Activated T-cell treated with anti-CD3 and anti-CD28 coated beads, Interleukin-2, amount 50 U/mL, for 48 hours (primary cell): ENCODE measurements at places on chromosomes 1 and 21.

DNA sequence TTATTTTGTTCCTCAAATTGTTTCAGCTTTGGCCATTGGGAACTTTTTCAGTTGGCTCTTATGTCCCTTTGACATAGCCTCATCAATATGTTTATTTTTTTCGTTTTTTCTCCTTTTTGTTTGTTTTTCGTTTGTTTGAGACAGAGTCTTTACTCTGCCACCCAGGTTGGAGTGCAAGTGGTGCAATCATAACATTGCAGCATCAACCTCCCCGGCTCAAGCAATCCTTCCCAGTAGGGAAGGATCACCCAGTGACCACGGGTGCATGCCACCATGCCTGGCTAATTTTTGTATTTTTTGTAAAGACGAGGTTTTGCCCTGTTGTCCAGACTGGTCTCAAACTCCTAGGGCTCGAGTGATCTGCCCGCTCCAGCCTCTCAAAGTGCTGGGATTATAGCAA, 8.1 kb downstream of the POLR3GL start:
- no peak for DNase-seq

DNA sequence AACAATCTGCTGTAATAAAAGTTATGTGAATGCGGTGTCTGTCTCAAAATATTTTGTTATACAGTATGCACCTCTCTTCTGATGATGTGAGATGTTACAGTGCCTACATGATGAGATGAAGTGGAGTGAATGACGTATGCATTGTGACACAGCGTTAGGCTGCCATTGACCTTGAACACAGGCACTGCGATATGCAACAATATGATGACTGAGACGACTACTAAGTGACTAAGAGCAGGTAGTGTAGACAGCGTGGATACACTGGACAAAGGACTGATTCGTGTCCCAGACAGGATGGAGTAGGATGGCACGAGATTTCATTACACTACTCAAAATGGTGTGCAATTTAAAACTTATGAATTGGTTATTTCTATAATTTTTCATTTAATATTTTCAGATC, 8.4 kb downstream of the SGIP1 start:
- no peak for DNase-seq

- peak; percentile 61 for DNase-seq
Measured at GRCh38 chr1:234881893-234882771, 246.5 kb downstream of the TOMM20 start.

- DNase-seq, result no peak
Measured at GRCh38 chr1:39394598-39394997, 96.8 kb upstream of the BMP8A start.

DNA sequence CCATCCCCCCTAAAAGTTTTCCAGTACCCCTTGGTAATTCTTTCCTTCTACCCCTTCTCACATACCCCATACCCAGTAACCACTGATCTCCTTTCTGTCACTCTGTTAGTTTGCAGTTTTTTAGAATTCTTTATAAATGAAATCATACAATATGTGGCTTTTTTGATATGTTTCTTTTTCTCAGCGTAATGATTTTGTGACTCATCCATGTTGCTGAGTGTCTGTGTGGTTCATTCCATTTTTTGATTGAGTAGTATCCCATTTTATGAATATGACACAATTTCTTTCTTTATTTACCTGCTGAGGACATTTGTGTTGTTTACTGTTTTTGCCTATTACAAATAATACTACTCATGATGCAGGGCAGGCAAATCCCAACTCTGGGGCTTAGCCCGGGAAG, 1605.3 kb downstream of the BRINP3 start:
- DNase-seq, result no peak

- no peak for DNase-seq
Measured at GRCh38 chr1:39642796-39643195, 3.4 kb upstream of the HEYL start.

GRCh38 chr1:191734321-191734720, 423.9 kb upstream of the RGS18 start:
- DNase-seq, result no peak

DNA sequence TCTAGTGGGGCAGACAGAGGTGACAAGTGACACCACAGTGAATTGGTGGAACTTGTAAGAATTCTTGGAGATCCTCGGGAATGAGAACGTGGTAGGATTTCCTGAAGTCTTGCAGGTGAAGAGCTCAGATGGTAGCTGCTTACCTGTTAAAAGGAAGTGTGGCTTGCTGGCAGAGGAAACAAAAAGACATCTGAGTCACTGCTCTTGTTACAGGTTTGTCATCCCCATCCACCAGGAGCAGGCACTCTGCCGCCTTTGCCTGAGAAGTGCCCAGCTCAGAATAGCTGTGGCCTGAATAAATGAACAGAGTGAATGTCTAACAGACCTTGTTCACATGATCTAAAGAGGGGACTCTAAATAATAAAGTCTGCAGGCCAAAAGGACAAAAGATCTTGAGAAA, 12.3 kb upstream of the ZSCAN20 start:
- no peak for DNase-seq

DNA sequence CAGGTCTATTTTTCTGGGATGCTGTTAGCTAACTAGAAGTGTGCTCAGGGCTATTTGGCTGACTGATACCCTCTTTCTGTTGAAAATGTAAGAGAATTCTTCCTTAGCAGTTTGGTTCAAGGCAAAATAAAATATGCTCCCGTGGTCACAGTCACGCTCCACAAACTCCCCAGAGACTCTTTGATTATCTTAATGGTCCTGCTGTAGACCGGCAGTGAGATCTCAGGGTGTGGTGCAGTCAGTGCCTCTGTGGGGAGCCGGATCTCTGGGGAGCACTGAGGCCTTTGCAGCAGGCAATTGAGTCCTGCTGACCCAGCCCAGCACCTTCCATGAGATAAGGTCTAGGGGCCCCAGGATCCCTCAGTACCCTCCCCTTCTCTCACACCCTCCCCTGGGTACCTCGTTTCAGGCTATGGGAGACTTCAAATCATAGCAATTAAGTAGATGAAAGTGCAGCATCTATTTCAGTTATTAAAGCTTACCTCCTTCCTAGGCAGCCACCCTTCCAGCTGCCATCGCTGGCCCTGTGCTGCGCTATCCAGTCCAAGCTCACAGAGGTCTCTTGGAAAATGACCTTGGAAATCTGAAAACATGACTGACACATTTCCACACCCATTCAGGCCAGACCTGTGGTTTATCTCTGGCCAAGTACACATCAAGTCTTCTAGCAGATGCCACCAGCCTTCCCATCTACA, 98.1 kb downstream of the SEC16B start:
- DNase-seq, result no peak

DNA sequence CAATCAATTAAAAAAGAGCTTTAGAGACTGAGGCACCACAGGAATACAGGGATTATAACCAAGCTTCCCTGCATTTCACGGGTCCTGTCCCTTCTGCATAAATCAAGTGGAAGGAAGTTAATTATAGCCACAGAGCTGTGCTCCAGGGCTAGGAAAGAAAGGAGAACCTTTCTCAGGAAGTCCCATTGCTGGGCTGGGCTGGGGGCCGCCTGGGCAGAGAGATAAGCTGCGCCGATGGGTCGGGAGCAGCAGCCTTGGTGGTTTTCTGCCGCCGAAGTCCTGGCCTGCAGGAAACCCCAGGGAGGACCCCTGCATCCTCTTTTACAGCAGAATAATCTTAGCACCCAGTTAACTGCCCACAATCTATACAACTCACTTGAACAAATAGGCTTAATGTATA, 12.6 kb upstream of the CD34 start:
- no peak for DNase-seq

- DNase-seq, result no peak
Measured at GRCh38 chr1:116226017-116226416, 114.8 kb downstream of the MAB21L3 start.

DNA sequence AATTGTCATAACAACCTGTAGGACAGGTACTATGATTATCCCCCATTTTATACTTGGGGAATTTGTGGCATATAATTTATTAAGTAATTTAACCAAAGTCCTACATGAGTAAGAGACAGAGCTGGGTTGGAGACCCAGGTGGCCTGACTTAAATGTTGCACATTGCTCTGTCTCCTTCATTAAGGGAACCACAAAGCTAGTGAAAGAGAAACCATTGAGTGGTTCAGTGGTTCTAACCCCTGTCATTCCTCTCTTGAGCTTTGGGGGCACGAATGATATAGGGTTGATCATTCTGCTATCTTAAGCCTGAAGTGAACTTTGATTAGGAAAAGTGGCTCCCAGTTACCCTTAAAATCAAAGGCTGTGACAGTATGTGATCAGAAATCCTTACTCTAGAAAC, 5.3 kb upstream of the MAP3K7CL start:
- no peak for DNase-seq

DNA sequence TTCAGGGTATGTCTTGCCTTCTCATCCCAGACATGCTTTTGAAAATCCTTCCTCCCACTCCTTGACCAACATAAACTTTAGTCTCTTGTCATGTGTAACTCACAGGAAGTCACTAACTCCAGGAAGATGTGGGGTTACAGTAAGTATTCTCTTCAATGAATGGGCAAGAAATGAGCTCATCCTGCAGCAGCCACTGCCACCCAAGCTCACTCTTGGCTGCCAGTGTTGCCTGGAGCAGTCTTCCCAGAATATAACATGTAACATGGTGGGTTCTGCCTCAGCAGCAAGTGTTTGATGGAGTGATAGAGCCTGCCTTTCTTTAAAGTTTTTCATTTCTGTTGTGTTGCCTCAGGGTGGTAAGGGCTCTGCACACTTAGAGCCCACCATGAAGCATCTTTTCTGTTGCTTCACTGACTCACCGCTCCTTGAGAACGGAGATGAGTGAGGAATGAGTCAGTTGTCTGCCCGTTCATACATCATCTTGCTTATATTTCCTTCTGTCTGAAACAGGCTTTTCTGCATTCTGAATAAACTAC, 187.0 kb downstream of the TPR start:
- peak; percentile 23 for DNase-seq

- DNase-seq, result no peak
Measured at GRCh38 chr1:223645903-223646302, 19.6 kb downstream of the CAPN8 start.

- no peak for DNase-seq
Measured at GRCh38 chr1:29623501-29623900, 387.2 kb downstream of the PTPRU start.

GRCh38 chr21:42086969-42087368, 15.9 kb downstream of the UMODL1 start:
- DNase-seq, result no peak

DNA sequence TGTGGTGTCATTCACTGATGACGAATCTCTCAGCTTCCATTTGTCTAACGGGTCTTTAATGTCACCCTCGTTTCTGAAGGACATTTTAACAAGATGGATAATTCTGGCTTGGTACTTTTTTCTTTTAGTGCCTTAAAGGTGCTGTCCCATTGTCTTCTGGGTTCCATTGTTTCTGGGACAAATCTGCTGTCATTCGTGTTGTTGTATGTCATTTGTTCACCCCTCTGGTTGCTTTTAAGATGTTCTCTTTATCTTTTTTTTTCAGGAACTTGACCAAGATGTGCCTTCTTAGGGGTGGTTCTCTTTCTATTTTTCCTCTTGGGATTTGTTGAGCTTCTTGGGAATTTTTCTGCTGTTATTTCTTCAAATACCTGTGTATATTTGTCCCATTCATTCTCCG, 14.0 kb upstream of the MMEL1 start:
- no peak for DNase-seq

GRCh38 chr1:74650561-74650960, 23.0 kb downstream of the ERICH3 start:
- no peak for DNase-seq

DNA sequence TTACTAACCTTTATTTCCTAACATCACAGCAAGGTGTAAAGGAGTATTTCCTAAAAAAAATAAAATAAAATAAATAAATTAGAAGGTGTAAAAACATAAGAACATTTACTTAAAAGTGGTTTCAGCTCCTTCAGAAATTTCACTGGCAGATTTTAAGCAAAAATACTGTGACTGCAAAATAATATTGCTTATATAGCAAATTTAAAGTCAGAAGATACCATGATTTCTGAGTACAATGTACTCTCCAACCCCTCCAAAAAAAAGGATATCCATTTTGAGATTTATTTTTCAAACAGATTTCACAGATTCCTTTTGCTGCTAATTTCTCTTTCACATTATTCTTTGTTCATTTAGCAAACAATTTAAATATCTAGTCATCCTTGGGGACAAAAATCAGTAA, 18.5 kb downstream of the ANKRD13C start:
- no peak for DNase-seq

- no peak for DNase-seq
Measured at GRCh38 chr1:56526571-56527174, 52.7 kb downstream of the PLPP3 start.

DNA sequence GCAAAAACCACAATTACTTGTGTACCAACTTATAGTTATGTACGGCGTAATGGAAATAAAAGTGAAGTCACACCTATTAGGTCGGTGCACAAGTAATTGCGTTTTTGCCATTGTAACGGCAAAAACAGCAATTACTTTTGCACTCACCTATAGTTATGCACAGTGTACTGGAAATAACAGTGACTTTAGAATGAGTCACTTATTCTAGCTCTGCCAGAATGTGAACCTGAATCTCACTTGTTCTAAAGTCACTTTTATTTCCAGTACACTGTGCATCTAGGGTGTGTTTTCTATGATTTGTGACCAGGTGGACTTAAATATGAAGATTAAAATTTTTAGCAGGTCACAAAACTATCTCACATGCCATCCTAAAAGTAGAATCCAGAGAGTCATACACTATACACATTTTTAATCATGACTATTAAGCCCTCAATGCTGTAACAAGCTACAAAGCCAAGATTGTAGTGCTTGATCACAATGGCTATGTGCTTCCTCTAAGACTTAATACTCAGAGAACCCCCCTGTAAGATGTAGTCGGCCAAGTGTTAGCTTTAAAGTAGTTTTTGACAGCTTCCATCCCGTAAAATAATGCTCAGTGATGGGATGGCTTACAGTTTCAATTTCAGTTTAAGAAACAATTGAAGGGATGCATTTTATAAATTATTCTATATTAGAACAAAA, 218.8 kb downstream of the NEGR1 start:
- DNase-seq, result no peak

DNA sequence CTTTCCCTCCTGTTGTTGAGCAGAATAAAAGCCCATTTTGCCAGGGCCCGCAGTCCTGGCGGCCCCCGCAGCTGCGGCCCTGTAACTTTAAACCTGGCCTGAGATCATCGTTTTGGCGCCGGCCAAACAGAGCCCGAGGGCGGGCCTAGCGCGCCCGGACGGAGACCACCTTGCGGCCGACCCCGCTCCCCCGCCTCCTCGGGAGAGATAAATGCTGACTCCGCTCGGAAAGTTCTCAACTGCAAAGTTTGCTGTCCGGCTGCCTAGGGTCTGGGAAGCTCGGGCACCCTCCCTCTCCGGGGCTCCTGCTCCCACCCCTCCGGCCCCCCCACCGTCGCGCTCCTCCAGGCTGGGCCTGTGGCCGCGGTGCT, at the start of gene PDPN:
Gene PDPN (plus strand): TSS at position 238 of the 371 bp plus-strand sequence. CDS start 202 bp downstream, outside the sequence.
- DNase-seq, result no peak

DNA sequence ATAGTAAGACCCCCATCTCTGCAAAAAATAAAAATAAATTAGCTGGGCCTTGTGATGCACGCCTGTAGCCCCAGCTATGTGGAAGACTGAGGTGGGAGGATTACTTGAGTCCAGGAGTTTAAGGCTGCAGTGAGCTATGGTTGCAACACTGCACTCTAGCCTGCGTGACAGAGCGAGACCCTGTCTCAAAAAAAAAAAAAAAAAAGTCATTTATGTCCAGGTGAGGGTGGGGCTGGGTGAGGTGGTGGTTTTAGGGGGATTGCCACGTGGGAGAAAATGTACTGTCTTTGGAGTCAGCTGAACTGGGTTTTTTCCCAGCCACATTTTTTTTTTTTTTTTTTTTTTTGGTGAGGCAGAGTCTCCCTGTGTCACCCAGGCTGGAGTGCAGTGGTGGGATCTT, 6.7 kb downstream of the PIK3CD start:
- DNase-seq, result no peak

GRCh38 chr1:202661136-202661845, 49.0 kb downstream of the SYT2 start:
- DNase-seq, result no peak

- DNase-seq, result no peak
Measured at GRCh38 chr1:211345719-211346118, 19.1 kb downstream of the TRAF5 start.
